ENCODE measurements at places on chromosomes 7 and 10. TPM values are rescaled to one million over a fixed set of nuclear protein-coding genes. Genes with fewer than 3 reads are reported as not detected.

DNA sequence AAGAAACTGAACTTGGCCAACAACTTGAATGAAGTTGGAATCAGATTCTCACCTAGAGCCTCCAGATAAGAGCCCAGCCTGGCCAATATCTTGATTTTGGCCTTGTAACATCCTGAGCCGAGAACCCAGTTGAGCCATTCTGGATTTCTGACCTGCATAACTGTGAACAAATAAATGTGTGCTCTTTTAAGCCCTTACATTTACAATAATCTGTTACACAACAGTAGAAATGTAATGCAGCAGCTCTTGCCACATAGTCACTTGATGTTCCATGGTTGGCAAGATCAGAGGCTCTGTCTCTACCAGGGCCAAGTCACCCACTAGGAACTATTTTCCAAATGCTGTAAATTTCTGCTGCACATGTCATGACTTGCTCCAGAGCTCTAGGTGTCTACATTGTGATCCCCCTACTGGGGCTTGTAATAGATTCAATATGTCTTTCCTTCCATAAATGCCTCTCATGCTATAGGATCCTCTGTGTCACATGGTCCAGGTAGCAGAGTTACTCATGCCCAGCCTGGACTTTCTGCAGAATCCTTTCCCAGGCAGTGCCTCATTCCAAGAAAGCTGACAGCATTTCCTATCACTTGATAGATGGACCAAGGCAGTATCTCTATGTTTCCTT is 11.4 kb upstream of the RBM20 start:
- DNase-seq, result no peak

DNA sequence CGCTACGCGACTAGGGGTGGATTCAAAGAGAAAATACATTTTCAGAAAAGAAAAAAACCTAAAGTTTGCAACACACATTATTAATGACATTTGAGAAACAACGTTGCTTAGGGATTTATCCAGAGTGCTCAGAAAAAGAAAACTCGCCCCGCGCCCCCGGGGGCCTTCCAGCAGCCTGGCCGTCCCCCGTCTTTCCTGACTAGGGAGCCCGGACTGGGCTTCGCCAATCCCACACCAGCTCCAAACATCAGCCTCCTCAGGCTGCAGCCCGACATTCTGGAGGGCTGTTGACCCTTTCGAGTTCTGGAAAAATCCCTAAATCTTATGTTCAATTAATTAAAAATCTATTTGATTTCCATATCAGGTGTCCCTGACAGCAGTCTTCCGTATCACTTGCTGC is 48.6 kb downstream of the CLEC2L start:
- no peak for DNase-seq

- DNase-seq, result no peak
Measured at GRCh38 chr7:83161186-83161585, 1.5 kb downstream of the PCLO start.

DNA sequence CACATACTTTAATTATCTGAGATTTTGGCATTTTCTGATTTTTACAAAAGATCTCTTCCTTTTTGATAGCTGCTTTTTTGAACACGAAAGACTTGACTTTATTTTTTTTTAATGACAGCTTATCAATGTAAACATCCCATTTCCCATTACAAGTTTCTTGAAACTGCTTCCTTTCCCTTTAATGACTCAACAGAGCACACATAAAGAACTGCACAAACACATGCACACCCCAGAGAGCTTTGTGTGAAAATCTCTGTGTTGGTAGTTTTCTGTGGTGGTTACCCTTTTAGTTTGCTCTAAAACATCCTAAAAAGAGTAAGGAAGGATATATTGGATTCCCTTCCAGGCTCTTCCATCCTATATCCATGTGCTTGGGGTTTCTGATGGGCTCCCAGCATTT is 125.1 kb upstream of the ZNF32 start:
- no peak for DNase-seq

COL26A1 gene
- not detected for total RNA-seq

GRCh38 chr10:57961487-57961886 is 306.2 kb downstream of the IPMK start:
- DNase-seq, result no peak

DNA sequence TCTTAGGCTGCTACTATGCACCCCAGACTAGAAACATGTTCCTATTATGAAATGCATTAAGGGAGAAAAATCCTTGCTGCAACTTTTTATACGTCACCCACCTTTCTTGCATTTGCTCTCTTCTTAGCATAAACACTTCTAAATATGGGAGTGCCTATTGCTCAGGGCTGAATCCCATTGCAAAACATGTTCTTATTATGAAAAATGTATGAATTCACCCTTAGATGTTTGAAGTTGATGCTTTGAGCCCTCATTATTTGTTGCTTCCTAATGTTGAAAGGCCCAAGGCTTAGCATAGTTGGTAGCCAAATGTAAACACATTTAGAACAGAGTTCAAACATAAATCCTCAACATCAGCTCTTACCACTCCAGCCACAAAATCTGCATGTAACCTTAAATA is 52.8 kb downstream of the BMPER start:
- no peak for DNase-seq

- no peak for DNase-seq
Measured at GRCh38 chr7:114047889-114048288, 129.1 kb upstream of the PPP1R3A start.

SAP25 gene
- 9.9 TPM for total RNA-seq

CDK14 gene
- not detected for total RNA-seq

ASB4 gene
- not detected for total RNA-seq
